ENCODE measurements at places on chromosomes 4 and X. TPM values are rescaled to one million over a fixed set of nuclear protein-coding genes. Genes with fewer than 3 reads are reported as not detected.

FGF2 gene
- 188 TPM for total RNA-seq

PARM1 gene
- not detected for total RNA-seq

HTT gene
- total RNA-seq: 17.0 TPM

FOXR2 gene
- 0.07 TPM for total RNA-seq

IDH3G gene
- 116 TPM for total RNA-seq

OTC gene
- total RNA-seq: not detected

All from A172 (cell line).